AG08396 (cell line): ENCODE measurements at places on chromosomes 12 and 14.

GRCh38 chr12:73719223-73719622 is 818.4 kb upstream of the ATXN7L3B start:
- DNase-seq, result no peak

- no peak for DNase-seq
These were observed 649 bp downstream of the AQP6 start for GRCh38 chr12:49973361-49973830.

GRCh38 chr12:69027411-69027881 is 94.5 kb upstream of the CPM start:
- no peak for DNase-seq

DNA sequence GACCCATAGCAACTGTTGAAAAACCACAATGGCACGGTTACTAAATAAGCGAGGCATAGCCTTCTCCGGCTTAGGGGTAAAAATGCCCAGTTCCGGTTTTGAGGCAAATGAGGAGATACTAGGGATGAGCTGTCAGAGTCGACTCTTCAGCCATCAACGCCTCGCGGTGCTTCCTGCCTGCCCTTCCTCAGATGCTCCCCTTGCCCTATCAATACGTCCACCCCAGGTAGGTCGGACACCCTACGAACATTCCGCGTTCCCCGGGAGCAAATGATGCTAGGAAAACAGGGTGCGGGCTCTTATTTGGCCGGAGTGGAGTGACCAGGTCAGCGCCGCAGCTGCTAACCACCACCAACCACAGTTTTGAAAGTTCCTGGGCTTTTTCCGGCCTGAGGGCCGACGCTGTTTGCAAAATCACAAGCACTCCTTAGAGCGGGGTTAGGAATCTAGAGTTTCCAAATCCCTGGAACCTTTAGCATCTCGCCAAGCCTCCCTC is 1.2 kb downstream of the SRSF9 start:
- peak; percentile 68 for DNase-seq

- DNase-seq, result no peak
These were observed 14.8 kb downstream of the ELK3 start for GRCh38 chr12:96208801-96209549.

GRCh38 chr14:93086441-93087055 is 29.2 kb downstream of the ITPK1 start:
- DNase-seq, result no peak

DNA sequence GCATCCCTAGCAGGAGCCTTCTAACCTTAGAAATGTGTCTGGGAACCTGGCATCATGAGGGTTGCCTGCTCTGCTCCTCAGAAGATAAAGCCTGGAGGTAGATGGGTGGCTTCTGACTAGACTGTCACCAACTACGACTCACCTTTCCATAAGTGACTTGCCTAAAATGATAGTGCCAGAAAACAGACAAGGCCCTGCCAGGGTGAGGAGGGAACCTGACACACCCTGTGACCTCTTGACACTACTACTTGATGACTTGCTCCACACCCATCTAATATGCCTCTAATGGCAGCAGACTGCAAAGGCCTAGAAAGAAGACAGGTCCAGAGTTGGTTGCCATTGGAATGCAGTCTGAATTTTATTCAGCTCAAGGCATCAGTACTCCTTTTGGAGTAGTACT is 9.4 kb downstream of the RNF41 start:
- no peak for DNase-seq

- no peak for DNase-seq
These were observed 85.6 kb downstream of the OTOGL start for GRCh38 chr12:80184926-80185325.

DNA sequence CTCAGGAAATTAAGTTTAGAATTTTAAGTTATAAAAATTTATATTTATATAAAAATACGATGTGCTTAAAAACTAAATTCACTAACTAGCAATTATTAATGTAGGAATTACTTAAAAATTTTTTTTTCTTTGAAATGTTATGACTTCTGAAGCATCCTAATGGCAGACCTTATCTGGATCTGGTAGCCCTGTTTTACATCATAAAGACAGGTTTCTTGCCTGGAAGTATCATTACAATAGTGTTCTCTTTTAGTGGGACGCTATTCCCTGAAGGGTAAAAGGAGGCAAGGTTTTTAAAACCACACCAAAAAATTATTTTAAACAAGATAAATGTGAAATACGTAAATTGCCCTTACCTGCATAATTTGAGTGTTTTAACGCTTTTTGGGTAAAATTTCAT is 2.1 kb downstream of the WDR20 start:
- no peak for DNase-seq

GRCh38 chr12:66713984-66714383 is 35.1 kb upstream of the GRIP1 start:
- no peak for DNase-seq

DNA sequence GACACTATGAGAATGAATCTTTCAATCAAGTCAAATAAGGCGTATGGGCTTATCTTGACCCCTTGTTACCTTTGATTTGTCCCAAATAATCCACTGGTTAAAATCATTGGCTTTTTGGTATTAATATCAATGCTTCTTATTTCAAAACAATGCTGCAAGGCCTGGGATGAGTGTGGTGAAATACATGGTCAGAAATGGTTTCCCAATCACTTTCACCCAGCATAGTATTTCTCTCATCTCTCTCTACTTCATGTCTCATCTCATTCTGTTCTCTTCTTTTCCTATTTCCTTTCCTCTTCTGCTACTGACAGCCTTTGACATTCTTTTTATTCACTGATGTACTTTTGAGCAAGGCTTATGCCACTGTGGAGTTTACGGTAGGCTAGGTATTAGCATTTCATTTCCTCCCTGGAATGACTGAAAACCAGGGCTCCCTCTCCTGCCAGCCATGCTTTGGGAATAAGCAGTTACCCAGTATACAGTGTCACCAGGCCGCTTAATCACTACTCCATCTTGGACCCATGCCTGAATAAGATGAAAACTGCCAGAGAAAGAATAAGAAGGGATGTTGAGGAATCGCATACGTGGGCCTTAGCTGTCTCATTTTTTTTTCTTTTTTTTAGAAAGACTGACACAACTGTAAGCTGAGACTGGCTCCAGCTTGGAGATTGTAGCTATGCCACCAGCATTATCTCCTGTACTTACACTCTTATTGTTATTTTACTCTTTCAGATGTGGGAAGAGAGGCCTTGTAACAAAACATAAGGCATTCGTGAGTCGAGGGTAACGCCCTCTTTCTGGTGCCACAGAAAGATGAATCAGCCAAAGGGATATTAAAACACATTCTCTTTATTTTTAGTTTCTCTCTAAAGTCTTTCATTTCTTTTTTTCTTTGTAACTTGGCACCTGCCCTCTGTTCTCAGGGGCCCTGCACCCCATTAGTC is 53.5 kb downstream of the IGF1 start:
- DNase-seq, result no peak

DNA sequence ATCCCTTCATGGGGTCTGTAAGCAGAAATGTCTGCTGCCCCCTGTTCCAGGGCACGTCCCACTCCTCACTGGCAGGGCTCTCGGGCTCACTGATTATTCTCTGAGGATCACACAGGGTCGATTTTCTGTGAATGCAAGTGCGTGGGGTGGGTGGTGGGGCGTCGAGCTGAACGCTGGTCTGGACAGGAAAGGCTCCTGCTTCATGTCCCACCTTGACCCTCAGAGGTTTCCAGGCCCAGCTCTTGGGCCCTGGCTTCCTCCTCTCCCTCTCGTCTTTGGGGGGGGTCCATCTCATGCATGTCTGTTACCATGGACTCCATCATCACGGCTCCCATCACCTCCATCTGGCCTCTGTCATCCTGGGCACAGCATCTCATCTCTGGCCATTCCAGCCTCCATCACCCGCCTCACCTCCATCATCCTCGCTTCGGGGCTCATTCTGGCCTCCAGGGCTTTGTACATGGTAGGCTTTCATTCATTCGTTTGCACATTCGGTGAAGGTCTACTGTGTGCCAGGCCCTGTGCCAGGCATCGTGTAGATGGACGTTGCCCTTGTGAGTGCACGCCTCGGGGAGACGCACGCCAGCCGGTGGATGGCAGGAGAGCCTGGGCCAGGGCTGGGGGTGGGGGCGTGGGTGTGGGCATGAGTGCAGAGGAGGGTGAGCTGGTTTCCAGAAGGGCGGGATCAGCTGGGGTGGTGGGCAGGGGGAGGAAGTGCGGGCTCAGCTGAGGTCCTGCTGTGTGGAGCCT is 34.7 kb downstream of the RTL1 start:
- DNase-seq, result no peak

- no peak for DNase-seq
These were observed 241.5 kb downstream of the GXYLT1 start for GRCh38 chr12:41903014-41903708.

DNA sequence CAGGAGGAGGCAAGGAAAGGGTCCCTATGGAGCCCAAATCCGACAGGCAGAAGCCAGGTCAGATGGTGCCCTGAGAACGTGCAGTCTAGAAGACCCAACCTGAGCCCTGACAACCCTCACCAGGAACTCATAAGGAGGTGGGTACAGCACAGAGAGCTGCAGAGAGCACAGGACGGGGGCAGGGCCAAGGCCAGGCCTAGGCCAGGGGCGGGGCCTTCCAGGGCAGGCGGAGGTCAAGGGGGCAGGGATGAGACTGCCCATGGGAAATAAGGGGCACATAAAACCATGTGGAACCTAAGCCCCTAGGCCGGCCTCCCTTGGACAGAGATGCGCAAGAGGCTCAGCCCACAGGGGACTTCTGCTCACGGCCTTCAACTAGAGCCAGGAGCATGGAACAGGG is 45.1 kb downstream of the SSH1 start:
- DNase-seq, result no peak

GRCh38 chr12:129973236-129973961 is 69.6 kb upstream of the TMEM132D start:
- no peak for DNase-seq

DNA sequence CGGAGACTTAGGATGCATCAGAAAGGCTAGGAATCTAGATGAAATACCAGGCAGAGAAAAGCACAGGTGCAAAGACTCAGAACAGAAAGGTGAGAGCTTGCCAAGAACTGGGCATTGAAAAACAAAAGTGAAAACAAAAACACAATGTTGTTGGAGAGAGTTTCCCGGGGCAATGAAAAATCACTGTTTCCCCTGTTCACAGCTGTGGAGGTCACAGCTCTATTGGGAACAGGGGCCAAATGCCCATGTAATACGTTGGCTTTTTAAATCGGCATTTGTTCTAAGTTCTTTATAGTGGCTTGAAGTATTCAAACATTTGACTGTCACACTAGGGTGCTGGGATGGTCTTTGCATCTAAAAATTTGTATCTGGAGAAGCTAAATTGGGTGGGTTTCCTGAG is 108.3 kb downstream of the SLC15A4 start:
- DNase-seq, result no peak

DNA sequence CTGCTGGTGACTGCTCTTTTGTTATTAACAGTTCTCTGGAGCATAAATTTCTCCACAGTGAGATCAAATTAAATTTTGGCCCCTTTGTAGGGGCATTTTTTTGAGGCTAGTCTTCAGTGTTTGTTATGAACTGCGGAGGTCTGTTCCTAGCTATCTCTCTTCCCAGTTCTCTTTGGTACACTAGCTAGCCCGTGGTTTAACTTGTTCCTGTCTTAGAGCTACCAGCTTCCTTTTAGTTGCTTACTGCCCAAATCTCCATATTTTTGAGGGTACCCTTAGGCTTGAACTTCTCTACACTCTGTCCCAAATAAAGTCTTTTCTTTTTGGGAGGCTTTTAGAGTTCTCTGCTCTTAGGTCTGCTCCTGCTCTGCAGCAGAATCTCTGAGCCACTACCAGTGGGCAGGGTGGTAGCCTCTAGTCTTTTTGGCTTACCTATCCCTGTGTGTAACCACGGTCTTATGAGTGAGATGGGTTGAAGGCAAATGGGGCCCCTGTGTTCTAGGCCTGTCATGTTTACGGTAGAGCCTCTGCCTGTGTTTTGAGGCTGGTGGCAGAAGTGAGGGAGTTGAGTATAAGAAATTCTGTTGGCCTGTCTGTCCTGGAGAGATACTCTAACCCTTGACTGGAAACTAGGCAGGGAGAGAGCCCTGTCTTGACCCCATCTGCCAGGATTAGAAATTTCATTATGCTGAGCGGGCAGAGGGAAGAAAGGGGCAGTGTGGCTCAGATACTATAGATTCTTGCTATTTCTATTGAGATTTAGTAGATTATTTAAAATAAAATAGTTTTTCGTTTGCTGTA is 21.0 kb downstream of the CNOT2 start:
- no peak for DNase-seq

GRCh38 chr12:19757317-19757877 is 318.1 kb downstream of the AEBP2 start:
- DNase-seq, result no peak

GRCh38 chr12:120013659-120014380 is 24.8 kb downstream of the BICDL1 start:
- DNase-seq, result no peak

GRCh38 chr12:21434699-21435098 is 2.8 kb upstream of the PYROXD1 start:
- no peak for DNase-seq

GRCh38 chr12:2487278-2487677 is 307.5 kb upstream of the FKBP4 start:
- DNase-seq, result peak; percentile 29

DNA sequence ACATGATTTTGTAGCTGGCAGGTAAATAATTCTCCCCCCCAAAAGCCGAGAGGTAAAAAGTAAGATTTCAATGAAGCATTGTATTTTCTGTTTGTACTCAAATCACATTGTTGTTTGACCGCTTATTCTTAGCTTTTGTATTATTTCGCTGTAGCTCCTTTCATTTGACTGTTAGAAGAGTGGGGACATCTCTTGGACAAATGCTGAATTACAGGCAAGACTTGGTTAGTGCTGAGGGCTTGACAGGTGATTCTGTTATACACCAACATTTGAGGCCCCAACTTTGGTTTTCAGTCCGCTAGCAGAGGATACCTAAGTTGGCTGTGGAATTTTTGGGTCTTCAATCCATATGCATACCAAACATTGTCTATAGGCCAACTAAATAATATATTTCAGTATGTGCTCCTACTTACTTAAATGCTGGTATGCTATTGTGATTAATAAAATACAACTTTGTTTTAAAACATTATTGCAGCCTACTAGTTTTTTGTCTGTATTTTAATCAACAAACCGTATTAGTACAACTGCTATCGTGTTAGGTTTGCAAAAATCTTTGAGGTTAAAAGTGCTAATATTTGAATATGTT is 102.2 kb downstream of the ERC1 start:
- peak; percentile 32 for DNase-seq

GRCh38 chr14:34931206-34931605 is 51.6 kb upstream of the SRP54 start:
- peak; percentile 18 for DNase-seq

GRCh38 chr14:44732144-44732543 is 225.1 kb upstream of the FSCB start:
- no peak for DNase-seq

- no peak for DNase-seq
These were observed 414.1 kb upstream of the STXBP6 start for GRCh38 chr14:25464078-25464477.

GRCh38 chr12:86948851-86949250 is 692.7 kb upstream of the MGAT4C start:
- no peak for DNase-seq

GRCh38 chr12:93060666-93061472 is 131.8 kb upstream of the EEA1 start:
- DNase-seq, result peak; percentile 20
